ENCODE measurements at places on chromosomes 16 and 17.

DNA sequence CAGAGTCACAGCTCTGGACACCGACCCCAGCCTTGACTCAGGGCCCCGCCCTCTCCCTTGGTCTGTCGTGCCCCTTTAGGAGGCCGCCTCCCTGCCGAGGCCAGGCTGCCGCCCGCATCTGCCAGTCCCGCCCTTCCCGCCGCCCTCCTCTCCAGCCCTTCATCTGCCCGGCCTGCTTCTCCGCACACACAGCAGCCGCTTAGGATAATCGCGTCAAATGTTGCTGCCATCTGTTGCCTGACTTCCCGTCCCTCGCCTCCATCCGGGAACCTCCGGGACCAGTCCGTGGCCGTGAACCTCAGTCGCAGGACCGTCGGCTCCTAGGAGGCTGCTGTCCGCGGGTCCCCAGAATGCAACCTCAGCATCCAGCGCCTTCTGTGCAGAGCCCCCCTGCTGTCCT, 11.9 kb downstream of the GSE1 start:
- no peak for DNase-seq

DNA sequence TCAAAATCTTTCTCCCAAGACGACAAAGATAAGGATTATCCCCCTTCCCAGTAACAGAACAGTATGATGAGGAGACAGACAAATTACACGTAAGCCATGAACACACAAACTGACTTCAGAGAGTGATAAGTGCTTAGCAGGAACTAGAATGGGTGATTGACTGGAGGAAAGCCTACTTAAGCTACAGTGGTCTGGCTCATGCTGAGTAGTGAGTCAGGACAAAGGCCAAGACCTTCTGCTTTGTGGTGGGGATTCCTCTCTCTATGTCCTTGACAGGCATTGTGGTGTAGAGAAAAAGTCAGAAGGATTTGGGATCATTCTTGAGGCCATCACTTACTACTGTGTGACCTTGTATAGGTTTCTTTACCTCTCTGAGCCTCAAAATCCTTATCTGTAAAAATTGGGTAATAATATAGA, 381.9 kb upstream of the CCL2 start:
- DNase-seq, result no peak

DNA sequence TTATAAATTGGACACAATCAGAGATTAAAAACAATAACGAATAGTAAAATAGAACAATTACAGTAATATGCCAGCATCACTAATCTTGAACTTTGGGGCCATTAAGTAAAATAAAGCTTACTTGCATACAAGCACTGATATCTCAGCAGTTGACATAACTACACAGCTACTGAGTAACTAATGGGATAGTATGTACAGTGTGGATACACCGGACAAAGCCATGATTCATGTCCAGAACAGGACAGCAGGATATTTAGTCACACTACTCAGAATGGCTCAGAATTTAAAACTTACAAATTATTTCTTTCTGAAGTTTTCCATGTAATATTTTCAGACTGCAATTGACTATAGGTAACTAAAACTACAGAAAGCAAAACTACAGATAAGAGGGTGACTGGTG, 427.5 kb downstream of the CDH13 start:
- DNase-seq, result no peak

- DNase-seq, result no peak
Measured at GRCh38 chr17:41976142-41976768, 9.7 kb downstream of the CNP start.

GRCh38 chr17:80361495-80362220, 53.3 kb upstream of the ENDOV start:
- no peak for DNase-seq

DNA sequence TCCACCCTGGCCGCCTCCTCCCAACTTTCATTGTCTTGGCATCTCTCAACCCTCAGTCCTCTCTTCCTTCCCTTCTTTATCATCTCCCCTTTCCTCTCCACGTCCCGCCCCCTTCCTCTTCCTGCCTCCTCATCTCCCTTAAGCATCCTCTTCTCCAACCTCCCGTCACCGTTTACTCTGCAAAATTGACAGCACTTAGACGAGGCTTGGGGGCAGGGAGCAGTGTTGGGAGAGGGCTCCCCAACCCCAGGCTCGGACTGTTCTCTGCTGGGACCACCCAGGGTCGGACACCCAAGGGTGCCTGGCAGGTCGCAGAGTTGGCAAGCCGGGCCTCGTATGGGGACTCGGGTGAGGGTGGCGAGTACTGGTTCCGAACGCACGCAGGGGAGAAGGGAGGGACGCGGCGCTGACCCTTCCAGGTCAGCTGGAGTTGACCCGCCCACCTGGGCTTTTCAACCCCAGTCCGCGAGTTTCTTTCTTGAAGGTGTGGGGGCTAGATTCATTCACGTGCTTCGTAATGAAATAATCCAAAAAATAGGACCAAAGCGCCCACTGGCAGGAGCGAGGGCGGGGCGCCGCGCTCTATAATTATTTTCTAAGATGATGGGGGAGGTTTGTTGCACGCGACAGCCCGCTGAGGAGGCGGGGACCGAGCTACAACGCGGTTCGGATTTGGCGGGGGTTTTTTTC, 775 bp upstream of the PAGR1 start:
- no peak for DNase-seq

DNA sequence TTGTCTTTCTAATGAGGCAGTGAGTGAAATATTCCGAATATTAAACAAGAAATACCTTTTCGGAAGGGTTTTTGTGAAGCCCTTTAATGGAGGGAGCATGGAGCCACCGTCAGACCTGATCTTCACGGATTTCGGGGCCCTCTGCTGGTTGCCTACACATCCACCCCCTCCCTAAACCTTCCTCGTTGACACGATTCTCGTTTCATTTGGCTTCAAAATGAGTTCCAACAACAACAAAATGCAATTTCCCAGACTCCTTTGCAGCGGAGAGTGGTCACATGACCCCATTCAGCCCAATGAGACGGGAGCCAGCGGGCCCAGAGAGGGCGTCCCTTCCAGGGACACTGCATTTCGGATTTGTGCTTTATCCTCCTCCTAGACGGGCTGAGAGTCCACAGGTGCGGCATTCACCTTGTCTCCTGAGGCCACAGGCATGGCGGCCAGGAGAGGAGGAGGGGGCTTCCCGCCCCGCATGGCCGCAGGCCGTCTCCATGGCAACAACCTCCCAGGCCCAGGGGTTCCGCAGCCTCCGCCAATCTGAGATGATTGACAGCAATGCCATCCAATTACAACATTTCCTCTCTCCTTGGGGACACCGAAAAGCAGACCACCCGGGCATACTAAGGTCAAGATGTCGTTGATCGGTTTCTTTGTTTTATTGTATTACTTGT, 259.8 kb downstream of the C16orf95 start:
- no peak for DNase-seq

DNA sequence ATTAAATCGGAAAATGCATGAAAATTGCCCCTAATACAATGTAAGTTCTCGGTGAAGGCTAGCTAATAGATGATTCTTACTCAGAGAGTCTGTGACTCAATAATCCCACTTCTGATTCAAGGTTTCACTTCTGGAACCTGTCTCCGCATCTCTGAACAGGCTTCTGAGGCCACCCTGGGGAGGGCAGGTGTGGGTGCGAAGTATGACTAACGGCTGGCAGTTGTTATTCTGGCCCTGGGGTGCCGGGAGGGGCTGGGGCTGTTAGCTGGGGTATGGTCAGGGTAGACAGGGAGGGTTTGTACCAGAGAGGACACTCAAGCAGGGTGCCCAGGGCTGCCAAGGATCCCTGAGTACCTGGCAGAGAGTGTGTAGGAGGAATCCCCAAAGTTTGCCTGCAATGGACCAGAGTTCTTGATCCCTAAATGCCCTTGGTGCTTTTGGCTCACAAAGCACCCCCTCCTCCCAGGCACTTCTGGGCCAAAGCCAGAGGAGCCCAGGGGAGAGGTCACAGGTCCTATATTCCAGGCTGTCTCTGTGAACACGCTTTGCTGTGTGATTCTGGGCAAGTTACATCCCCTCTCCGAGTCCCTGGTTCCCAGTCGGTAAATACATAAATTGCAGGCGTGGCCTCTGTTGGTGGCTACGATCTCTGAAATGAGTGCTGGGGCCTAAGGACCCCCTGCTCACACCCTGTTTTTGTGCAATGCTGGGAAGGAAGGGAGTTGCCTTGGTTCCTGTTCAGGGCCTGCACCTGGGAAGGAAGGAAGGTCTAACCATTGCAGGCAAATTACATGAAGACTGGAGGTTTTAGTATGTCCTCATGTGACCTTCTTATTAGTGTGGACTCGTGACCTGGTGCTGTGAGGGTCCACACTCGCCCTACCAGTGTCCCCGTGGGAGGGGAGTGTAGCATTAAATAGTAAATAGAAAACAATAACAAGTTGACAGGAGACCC, 49.9 kb upstream of the CPNE2 start:
- DNase-seq, result peak; percentile 76

DNA sequence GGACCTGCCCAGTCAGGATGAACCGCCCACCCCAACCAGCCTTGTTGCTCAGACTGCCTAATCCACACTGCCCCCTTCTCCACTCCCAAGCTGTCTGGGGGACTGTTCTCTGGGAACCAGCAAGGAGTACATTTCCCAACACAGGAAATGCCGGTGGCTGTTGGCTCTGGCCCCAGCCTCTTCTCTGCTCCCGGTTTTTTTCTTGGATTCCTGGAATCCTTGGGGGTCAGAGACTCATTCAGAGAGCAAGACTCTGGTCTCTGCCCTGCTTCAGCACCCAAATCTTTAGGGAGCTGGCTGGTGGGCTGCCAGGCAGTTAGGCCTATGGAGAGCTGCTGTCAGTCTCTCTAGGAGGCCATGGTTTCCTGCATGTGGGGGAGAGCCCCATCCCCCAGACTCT, 10.8 kb upstream of the MTMR4 start:
- DNase-seq, result no peak

DNA sequence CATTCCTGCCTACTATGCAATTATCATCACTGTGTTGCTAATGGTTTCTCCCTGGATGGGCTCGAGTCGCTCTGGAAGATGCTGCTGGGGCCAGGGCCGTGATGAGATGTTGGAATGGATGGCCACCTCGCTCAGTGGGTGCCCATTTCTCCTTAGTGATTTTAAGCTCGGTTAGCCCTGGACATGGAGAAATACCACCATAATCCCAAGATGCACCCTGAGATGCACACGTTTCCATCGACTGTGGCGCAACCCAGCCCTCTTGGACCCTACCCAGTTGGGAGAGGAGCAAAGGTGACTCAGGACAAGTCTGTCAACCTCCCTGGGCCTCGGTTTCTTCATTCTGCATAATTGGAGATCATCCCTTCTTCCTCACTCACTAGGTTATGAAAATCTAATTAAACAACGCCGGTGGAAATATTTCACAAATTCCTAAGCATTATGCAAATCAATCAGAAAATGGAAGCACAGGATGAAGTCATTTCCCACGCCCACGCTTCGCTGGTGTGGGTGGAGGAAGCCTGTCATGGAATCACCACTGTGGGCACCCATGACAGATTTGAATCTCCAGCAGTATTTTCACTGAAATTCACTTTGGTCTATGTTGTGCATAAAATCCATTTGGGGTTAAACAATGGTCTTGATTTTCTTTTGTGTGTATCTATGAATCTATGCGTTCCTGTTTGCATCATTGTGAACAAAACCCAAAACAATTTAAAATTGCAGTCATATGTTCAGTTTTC, 195.2 kb downstream of the AXIN2 start:
- no peak for DNase-seq

DNA sequence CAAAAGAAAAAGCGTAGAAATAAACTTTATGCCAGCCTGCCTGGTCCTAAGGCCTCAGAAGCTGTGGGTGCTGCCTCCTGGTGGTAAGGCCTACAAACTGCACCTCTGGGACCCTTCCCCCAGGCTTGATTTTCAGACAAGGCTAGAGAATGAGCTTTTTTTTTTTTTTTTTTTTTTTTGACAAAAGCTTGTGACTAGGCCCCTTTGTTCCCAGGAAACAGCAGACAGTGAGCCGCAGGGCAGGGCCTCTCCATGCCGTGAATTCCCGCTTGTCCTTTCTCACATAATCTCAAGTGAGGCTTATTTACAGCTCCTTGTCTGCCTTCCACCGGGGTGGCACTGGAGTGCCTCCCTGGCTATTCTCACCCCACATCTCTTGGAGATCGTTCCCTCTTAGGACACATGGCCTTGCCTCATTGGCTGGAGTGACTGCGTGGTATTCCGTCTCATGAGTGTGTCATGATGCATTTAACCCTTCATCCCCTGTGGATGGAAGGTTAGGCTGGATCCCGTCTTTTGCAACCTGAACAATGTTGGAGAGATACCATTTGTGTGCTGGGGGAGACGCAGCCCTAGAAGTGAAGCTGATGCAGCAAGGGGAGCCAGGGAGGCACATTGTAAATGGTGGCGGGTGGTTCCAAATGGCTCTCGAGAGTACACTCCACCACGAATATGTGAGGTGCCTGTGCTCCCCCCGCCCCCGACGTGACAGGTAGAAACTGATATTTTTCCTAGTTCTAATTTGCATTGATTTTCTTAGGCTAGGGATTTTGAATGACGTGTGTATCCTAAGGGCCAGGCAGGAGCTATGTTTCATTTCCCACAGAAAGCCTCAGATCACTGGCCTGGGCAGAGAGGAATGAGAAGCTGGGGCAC, 49.6 kb downstream of the USP22 start:
- DNase-seq, result peak; percentile 21

DNA sequence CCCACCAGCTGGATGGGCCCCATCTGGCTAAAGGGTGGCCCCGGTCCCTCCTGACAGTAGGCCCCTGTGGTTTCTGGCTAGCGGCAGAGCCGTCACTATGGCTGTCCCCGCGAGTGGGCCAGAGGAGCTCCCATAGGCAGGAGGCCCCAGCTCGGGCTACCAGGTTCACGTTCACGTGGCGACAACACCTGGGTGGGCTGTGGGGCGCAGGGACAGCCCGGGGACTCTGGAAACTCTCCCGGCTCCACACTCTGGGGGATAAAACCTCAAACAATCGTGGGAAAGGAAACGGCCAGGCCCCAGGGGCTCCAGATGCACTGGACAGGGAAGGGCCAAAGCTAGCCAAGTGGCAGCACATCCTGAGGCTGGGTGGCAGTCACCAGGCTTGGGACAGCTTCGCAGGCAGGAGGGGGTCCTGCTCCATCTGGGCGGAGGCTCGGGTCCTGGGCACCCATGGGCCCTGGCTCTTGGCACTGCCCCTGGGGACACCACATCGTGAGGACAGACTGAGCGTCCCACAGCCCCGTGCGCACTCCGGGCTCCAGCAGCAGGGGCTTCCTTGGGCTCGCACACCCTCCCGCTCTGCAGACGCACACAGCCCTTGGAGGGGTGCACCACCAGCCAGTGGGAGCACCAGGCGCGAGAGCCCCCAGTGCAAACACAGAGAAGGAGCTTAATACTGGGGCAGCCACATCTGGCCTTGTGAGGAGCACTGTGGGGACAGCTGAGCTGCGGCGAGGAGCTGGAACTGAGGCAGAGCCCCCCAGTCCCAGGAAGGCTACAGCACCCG, 4.4 kb downstream of the RNF166 start:
- no peak for DNase-seq

DNA sequence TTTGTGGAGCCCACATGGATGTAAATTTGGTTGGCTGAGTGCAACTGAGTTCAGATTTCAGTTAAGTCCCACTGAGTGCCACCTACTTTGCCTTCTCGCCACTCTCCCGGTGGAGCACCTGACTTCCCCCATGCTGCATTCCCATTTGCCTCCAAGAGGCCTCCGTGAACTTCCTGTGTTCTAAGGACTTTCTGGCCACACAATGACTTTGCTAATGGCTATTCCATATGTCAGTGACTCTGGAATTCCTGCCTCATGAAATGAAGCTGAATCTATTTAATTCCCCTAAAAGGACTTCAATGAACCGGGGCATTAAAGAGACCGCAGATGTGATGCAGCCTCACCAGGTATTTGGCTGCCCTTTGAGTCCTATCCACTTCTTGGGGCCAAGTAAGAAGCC, 29.9 kb downstream of the ABCC12 start:
- no peak for DNase-seq

GRCh38 chr16:69830534-69831211, 68.5 kb downstream of the WWP2 start:
- DNase-seq, result no peak

Measured in T-helper 2 cell (primary cell).